ENCODE measurements at places on chromosomes 5 and 9.
A peak's percentile ranks its signal among the peaks of the same experiment; 100 is the strongest.

DNA sequence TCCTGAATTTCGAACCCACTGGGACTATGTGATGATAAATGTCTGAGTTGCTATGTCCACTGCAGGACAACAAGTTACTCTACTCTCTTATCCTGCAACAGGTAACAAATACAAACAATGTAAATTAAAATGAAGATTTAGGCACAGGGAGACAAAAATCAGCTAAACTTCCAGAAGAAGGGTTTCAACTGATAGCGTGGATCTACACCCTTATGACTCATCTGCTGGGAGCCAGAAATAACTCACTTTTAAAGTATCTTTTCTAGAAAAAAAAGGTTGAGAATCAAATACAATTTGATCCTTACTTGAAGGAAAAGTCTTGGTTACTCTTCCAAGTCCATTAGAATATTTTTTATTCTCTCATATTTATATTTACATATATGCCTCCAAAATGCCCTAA, 21.4 kb downstream of the PJA2 start:
- no peak for DNase-seq

DNA sequence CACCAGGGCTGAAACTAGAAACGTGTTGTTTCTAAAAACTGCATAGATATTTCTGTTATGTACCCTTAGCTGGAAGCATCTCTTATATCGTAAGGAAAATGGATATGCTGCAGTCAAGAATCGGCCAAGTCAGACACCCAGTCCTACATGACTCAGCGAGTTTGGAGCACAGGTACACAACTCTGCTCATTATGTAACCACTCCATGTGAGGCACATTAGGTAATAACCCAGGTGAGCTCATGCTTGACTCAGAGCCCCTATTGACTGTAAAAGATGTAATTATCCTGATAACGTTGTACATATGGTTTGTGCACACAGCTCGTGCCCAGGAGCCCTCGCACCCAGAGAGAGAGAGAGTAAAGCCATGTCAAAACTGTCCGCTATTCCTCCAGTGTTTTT, 593.7 kb upstream of the ACO1 start:
- no peak for DNase-seq

DNA sequence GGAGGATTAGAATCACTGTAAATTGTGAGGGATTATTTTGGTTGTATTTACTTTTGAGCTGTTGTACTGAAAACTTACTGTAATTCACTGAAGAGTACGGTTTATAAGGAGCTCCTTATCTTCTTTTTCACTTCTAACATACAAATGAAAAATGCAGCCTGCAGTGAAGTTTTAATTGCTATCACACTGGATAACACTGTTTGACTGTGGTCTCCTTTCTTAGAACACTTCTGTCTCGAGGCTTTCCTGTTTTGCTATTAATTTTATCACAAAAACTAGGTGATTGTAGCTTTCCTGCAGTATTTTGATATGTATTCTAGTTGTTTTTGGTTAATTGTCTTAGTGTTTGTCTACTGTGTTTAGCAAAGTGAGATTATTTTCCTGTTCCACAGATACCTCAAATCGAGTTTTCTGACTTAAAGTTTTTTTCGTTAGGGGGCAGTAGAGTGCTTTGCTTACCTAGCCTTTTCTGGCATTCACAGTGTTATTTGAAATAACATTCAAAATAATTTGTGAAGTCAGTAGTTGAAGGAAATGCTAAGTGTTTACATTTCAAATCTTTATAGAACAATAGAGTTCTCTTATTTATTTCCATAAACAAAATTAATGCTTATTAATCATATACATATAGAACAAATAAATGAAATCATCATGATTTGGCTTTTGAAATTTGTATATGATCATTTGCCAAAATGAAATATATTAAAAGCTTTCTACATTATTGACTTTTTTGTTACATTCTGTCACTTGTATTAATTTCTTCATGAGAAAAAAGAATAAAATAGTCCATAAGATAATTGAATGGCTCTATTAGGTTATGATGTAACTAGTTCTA, 52.9 kb downstream of the COMMD10 start:
- DNase-seq, result no peak

DNA sequence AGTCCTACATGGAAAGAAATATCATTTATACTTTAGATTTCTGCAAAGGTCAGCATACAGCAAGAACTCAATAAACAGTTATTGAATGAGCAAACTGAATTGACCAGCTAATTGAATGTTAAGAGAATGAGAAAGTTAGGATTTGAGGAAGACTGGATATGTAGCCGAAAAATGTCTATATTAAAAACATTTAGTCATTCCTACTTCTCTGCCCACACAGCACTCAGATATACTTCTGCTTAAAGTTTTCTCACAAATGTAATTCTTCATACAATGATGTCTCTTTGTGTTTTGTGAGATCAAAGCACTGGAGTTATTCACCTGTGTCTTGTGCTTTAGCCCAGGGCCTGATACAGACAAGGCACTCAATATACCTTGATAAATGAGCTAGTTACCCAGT, 188.6 kb downstream of the PARP8 start:
- no peak for DNase-seq

GRCh38 chr9:16871336-16872151, 1.1 kb upstream of the BNC2 start:
- DNase-seq, result peak; percentile 55
